Central memory CD4-positive, alpha-beta T cell (primary cell): ENCODE measurements at places on chromosomes 2 and 18.

DNA sequence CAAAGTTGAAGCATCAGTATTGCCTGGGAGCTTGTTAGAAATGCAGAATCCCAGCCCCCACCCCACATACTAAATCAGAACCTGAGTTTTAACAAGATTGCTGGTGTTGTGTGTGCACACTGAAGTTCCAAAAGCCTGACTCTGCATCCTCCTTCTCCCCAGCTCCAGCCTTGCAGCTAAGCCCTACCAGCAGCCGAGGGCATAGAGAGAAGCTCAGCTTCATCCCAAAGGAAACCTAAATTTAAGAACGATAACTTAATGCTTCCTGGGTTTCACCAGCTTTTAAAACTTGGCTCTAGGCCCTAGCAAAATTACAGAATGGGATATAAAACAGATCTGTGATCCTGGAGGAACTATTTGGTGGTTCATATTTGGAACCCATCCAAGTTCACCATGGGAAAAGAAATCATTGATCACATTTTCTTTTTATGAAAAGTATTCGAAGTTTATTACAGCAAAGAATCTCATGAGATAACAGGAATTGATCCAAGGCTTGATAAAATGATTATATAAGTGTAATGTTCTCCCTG, 11.1 kb downstream of the SMYD1 start:
- no peak for DNase-seq

DNA sequence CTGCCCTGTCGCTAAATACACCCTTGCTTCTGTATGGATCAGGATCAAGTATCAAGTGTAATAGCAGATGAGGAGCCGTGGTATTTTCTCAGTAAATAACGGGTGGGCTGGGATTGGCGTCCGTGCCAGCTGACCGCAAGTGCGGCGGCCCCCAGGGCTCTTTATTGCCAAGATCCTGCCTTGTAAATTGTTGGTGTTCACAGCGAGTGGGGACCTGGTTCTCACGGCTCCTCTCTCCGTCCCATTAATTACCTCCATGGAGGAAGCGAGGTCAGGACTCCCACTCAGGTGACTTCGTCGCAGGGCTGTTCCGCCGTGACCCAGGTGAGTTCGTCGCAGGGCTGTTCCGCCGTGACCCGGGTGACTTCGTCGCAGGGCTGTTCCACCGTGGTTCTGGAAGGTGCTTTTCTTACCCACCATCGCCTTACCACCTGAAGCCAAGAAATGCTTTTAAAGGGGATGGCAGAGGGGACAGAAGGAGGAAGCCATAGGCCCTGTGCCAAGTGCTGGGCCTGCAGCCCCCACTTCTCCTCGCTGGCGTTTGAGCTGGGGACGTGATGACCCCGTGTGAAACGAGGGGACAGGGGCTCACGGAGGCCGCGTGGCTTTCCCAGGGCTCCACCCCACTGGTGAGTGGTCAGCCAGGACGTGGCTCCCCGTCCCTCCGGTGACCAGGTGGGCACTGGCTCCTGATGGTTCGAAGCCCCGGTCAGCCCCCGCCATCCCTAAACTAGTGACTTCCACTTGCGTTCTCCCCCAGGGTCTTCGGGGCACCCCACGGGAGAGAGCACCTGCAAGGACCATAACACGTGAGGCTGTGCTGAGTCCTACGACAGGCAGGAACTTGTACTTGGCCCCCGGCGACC, 118.4 kb downstream of the TWIST2 start:
- no peak for DNase-seq

- no peak for DNase-seq
Measured at GRCh38 chr18:8735274-8735673, 29.9 kb downstream of the MTCL1 start.

GRCh38 chr2:67032076-67032475, 365.1 kb upstream of the ETAA1 start:
- no peak for DNase-seq

- no peak for DNase-seq
Measured at GRCh38 chr2:24509425-24509824, 18.4 kb downstream of the NCOA1 start.

DNA sequence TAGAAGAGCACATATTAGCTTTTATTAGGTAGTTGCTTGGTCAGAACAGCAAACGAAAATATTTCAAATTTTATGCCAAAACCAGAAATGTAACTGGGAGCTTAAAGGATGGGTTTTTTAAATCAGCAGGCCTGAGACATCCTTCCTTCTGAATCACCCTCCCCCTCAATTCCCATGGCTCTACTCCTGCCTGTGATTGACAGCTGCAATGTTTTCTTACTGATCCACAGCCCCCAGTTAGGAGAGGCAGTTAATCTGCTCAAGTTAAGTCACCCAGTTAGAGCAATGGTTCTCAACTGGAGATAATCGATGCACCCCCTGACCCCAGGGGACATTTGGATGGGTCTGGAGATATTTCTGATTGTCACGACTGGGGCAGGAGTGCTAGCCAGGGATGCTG, 24.9 kb downstream of the KCTD18 start:
- no peak for DNase-seq

GRCh38 chr2:15579641-15580040, 12.0 kb upstream of the DDX1 start:
- no peak for DNase-seq

DNA sequence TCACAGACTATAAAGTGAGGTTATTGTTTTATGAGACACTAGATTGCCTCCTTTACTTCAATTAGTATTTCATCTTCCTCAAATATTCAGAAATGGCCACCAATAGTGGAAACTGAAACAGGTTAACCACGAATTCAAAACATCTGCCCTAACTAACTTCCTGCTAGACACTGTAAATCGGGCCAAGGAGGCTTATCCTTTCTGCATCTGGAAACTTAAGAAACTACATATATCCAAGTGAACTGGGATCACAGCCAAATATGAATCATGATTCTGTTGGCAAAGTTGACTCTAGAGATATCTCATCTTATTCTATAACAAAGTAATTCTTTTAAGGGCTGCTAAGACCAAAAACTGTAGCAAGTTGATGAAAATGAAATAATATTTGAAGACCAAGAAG, 136.6 kb upstream of the ZC3H15 start:
- DNase-seq: no peak
